ENCODE measurements at places on chromosomes 3 and 15. TPM values are rescaled to one million over a fixed set of nuclear protein-coding genes. Genes with fewer than 3 reads are reported as not detected.

DNA sequence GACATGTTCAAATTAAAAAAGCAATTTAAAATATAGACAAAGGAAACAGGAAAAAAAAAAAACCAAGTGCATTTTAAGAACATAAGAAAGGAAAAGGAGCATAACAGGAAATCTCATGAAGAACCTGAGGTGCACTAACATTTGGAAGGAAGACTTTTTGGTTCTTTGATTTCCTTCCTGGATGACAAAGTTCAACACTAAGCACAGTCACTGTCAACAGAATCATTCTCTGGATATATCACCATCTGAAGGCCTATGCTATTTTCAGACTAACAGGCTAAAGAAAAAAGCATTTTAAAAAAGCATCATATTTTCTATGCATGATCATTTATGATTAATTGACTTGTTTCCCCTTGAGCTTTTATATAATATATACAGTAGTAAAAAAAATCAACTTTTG, 349.6 kb downstream of the PLCL2 start:
- no peak for DNase-seq

- DNase-seq: no peak
Observed at GRCh38 chr3:127608362-127608718, 10.1 kb downstream of the MCM2 start.

DNA sequence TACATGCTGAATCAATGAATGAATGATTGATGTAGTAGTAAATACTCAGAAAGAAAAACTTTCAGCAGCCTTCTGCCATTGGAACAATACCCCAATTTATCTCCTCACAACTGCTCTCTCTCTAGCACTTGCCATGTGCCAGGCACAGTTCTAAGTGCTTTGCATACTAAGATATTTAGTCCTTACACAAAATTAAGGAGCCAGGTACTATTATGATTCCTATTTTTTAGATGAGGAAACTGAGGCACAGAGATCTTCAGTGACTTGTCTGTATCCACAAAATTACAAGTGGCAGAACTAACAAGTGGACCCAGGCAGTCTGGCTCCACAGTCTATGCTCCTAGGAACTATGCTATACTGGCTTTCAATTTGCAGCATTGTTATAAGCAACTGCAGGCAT, 279.2 kb downstream of the LSAMP start:
- no peak for DNase-seq

DNA sequence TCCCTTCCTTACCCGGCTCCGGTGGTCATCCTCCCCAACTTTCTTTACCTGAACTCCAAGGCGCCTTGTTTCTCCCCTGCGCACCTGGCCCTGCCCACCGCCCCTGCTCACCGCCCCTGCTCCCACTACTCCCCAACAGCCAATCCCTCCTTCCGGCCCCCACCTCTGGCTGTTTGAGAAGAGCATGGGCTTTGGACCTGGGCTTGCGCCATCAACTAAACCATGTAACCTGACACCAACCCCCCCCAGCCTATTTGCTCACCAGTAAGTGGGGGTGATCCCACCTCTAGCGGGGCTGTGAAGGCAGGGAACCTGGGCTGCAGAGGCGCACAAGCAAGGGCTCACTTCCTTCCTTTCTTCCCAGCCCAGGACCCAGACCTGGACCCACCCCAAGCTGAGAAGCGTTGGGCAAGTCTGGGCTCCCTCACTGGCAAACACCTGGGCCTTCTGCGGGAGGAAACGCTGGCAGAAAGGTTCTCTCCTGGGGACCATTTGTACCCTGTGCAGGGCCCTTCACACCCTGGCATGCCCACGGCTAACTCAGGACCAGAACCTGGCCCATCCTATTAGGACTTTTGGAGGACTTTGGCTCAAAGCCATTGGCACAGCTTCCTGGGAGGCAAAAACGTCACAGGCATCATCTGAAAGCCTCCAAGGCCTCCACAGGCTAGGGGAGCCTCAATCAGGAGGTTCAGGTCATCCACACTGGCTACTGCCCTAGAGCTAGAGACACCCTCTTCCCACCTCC, at the start of gene PLXNB1:
TSS of gene PLXNB1 (minus strand) at position 127 of the 748 bp plus-strand sequence. CDS start 5,475 bp downstream, outside the sequence.
- DNase-seq: no peak

Gene CPLX3
- not detected for polyA plus RNA-seq

DNA sequence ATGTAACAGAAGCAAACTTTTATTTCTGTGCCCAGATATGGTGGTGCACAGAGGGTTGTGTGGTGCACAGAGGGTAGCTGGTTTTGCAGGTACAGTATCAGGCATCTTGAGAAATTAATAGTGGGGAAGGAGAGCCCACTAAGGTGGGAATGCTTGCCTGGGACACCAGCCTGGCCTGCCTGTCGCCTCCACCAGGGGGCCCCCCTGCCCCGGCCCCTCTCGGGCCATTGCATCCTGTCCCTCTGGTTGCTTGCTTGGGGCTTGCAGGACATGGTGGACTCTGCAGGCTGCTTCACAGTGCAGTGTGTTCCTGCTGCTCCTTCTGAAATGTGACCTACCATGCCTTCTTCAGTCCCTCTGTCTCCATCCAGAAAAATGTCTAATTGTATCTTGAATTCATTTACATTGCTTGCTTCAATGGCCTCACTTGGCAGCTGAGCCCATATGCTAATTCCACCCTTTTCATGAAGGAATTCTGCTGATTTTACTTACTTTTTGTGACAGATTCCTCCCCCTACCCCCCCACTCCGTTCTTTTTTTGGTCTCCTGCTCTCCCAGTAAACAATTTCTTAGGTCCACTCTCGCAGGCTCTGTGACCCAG, 73.6 kb downstream of the EEFSEC start:
- DNase-seq: no peak

DNA sequence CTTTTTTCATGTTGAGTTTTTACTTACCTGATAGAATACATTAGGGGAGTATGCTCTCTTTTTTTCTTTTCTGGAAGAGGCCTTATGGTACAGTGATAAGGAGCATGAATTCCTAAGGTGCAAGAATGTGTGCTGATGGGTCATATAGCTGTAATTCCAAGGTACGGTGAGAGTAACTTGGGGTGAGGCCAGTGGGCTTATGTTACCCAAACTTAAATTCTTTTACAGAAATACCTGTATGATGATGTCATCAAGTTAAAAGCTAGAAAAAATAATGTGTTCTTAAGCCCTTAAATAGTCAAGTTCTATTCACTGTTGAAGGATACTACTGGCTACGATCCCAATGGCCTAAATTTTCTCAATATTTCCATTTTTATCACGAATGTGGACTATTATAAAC, 111.2 kb downstream of the GMPS start:
- no peak for DNase-seq

- no peak for DNase-seq
Observed at GRCh38 chr3:67296039-67296892, 298.2 kb downstream of the KBTBD8 start.

- no peak for DNase-seq
Observed at GRCh38 chr3:60555686-60556354, 695.4 kb downstream of the FHIT start.

GRCh38 chr3:122351612-122352011, 26.6 kb downstream of the CSTA start:
- DNase-seq: no peak

- no peak for DNase-seq
Observed at GRCh38 chr3:177150218-177150916, 46.9 kb downstream of the TBL1XR1 start.

Data from naive B cell (primary cell).